ENCODE measurements at places on chromosomes 3 and 15. TPM values are rescaled to one million over a fixed set of nuclear protein-coding genes. Genes with fewer than 3 reads are reported as not detected.

SHC4 gene
- total RNA-seq, result 1.5 TPM

LRRC15 gene
- 3.6 TPM for total RNA-seq

PLCL2 gene
- total RNA-seq, result 5.1 TPM

SLC27A2 gene
- total RNA-seq, result not detected

WNT7A gene
- total RNA-seq, result not detected

ZBED2 gene
- under 0.01 TPM for total RNA-seq

TTLL13 gene
- under 0.01 TPM for total RNA-seq

MYO9A gene
- total RNA-seq, result 60.1 TPM

CPB1 gene
- 1.1 TPM for total RNA-seq

LYZL4 gene
- total RNA-seq, result not detected

RBP2 gene
- not detected for total RNA-seq

RTP3 gene
- not detected for total RNA-seq

SST gene
- not detected for total RNA-seq
